ENCODE measurements at places on chromosomes 5 and 9. TPM values are rescaled to one million over a fixed set of nuclear protein-coding genes. Genes with fewer than 3 reads are reported as not detected.
A peak's percentile ranks its signal among the peaks of the same experiment; 100 is the strongest.

Gene PROP1
- not detected for total RNA-seq

Gene CORO2A
- total RNA-seq: 6.2 TPM

Gene DCANP1
- not detected for total RNA-seq

Gene DENND4C
- total RNA-seq: 28.8 TPM

Gene DMRTA1
- not detected for total RNA-seq

Gene ALDOB
- not detected for total RNA-seq

Gene MTREX
- total RNA-seq: 78.0 TPM

Gene AGXT2
- total RNA-seq: not detected

Gene DDX4
- total RNA-seq: 0.12 TPM

Gene SERF1A
- 6.7 TPM for total RNA-seq

- H3K27ac ChIP-seq: no peak overlapping the region
- DNase-seq: no peak
- H3K36me3 ChIP-seq: peaks cover 32% of the 10 kb centered on the region
- H3K4me3 ChIP-seq: no peak overlapping the region
- peaks cover 33% of the 10 kb centered on the region for H3K4me1 ChIP-seq
Measured at GRCh38 chr5:180790524-180790923, 12.1 kb downstream of the MGAT1 start.

- no peak overlapping the region for H3K27ac ChIP-seq
- peaks cover 17% of the 10 kb centered on the region for H3K4me1 ChIP-seq
- peaks cover 61% of the 10 kb centered on the region for H3K27me3 ChIP-seq
- H3K4me3 ChIP-seq: peak overlapping the region; percentile 80
- peaks cover 2% of the 10 kb centered on the region for H3K36me3 ChIP-seq
Measured at GRCh38 chr5:88882276-88883038, 527 bp downstream of the MEF2C start.

DNA sequence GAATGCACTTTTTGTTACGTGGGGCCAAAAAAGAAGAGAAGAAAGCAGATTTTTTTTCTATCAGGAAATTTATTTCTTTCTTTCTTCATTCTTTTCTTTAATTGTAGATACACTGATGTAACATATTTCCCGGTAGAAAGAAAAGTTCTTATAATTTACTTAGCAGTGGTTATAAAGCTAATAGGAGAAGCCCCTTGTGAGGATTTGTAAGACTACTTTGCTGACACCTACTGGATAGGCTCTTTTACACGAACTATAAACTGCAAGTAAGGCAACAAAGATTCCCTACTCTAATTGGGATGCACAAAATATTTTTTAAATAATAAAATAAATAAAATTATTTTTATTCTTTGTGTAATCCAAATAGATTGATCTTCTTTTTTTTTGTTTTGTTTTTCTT, 284.4 kb downstream of the DNAH5 start:
- H3K27me3 ChIP-seq: no peaks in the 10 kb centered on the region
- no peaks in the 10 kb centered on the region for H3K36me3 ChIP-seq
- no peak overlapping the region for H3K4me3 ChIP-seq
- H3K4me1 ChIP-seq: no peaks in the 10 kb centered on the region
- no peak overlapping the region for H3K27ac ChIP-seq

GRCh38 chr5:174245516-174246075, 200.1 kb downstream of the NSG2 start:
- no peak for DNase-seq
- no peaks in the 10 kb centered on the region for H3K4me1 ChIP-seq
- no peak overlapping the region for H3K4me3 ChIP-seq
- H3K27ac ChIP-seq: no peak overlapping the region
- H3K27me3 ChIP-seq: no peaks in the 10 kb centered on the region
- H3K36me3 ChIP-seq: no peaks in the 10 kb centered on the region

- peaks cover 15% of the 10 kb centered on the region for H3K27me3 ChIP-seq
- H3K36me3 ChIP-seq: no peaks in the 10 kb centered on the region
- DNase-seq: no peak
- no peak overlapping the region for H3K4me3 ChIP-seq
Measured at GRCh38 chr9:86443992-86444391, 89.8 kb upstream of the TUT7 start.

- peaks cover 28% of the 10 kb centered on the region for H3K4me1 ChIP-seq
- no peaks in the 10 kb centered on the region for H3K27me3 ChIP-seq
- H3K36me3 ChIP-seq: peaks cover 5% of the 10 kb centered on the region
Measured at GRCh38 chr9:128728298-128728697, 4.4 kb upstream of the ZDHHC12 start.

- DNase-seq: no peak
- peaks cover 56% of the 10 kb centered on the region for H3K27me3 ChIP-seq
- H3K4me3 ChIP-seq: no peak overlapping the region
- no peak overlapping the region for H3K27ac ChIP-seq
- peaks cover 2% of the 10 kb centered on the region for H3K4me1 ChIP-seq
Measured at GRCh38 chr9:840343-840742, 1.2 kb upstream of the DMRT1 start.

GRCh38 chr5:66538126-66538525, 58.1 kb upstream of the MAST4 start:
- H3K27me3 ChIP-seq: peaks cover 11% of the 10 kb centered on the region
- no peak for DNase-seq
- peaks cover 2% of the 10 kb centered on the region for H3K4me1 ChIP-seq
- H3K4me3 ChIP-seq: no peak overlapping the region
- H3K36me3 ChIP-seq: no peaks in the 10 kb centered on the region

- H3K4me1 ChIP-seq: no peaks in the 10 kb centered on the region
- H3K4me3 ChIP-seq: no peak overlapping the region
- no peak overlapping the region for H3K27ac ChIP-seq
- DNase-seq: no peak
Measured at GRCh38 chr5:171580502-171581265, 161.2 kb downstream of the FGF18 start.

DNA sequence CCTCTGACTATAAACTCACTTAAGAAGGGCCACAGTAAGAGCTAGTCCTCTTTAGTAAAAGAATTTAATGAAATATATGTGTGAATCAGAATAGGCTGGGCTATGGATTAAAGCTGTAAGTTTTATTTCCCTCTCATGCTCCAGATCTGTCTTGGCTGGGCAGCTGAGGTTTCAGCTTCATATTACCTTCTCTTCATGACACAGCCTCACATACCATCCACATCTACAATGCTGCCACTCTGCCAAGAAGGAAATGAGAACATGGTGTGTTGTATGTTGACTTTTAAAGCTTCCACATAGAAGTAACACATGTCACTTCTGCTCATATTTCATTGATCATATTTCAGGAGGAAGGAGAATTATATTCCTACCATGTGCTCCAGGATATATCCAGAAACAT, 776.0 kb upstream of the ACO1 start:
- H3K27ac ChIP-seq: no peak overlapping the region
- no peaks in the 10 kb centered on the region for H3K4me1 ChIP-seq
- H3K27me3 ChIP-seq: no peaks in the 10 kb centered on the region
- no peak for DNase-seq
- H3K36me3 ChIP-seq: no peaks in the 10 kb centered on the region
- no peak overlapping the region for H3K4me3 ChIP-seq

GRCh38 chr5:88929385-88929784, 46.4 kb upstream of the MEF2C start:
- H3K4me3 ChIP-seq: no peak overlapping the region
- no peaks in the 10 kb centered on the region for H3K27me3 ChIP-seq
- no peaks in the 10 kb centered on the region for H3K4me1 ChIP-seq
- no peaks in the 10 kb centered on the region for H3K36me3 ChIP-seq
- H3K27ac ChIP-seq: no peak overlapping the region
- DNase-seq: no peak

DNA sequence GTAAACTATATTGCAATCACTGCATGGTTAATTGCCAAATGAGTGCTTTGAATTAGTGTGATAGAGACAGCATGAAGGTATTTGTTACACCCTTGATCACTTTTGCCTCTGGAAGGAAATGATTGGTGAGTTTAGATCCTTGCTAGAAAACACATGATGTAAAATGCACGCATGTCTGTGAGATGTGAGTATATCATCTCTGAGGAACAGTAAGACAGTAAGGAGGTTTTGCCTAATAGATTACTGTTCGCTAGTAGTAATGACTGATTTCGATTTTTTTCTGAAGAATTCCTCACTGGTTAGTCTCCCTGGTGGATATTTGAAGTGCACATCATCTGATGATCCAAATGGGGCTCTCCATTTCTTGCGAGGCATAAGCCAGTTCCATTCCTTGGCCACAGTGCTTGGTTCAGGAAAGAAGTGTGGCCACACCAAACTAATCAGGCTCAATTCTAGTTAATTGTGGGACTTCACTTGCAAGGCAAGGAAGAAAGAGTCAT, 156.4 kb upstream of the ADRA1B start:
- DNase-seq: no peak
- no peak overlapping the region for H3K4me3 ChIP-seq
- H3K36me3 ChIP-seq: no peaks in the 10 kb centered on the region
- H3K4me1 ChIP-seq: peaks cover 14% of the 10 kb centered on the region

- H3K27me3 ChIP-seq: peaks cover 23% of the 10 kb centered on the region
- no peak overlapping the region for H3K27ac ChIP-seq
- DNase-seq: peak; percentile 83
- H3K4me3 ChIP-seq: no peak overlapping the region
- peaks cover 16% of the 10 kb centered on the region for H3K4me1 ChIP-seq
- no peaks in the 10 kb centered on the region for H3K36me3 ChIP-seq
Measured at GRCh38 chr9:34500623-34501267, 22.0 kb downstream of the ENHO start.

- H3K4me3 ChIP-seq: no peak overlapping the region
- H3K27ac ChIP-seq: no peak overlapping the region
- peaks cover 58% of the 10 kb centered on the region for H3K27me3 ChIP-seq
- H3K4me1 ChIP-seq: no peaks in the 10 kb centered on the region
- no peak for DNase-seq
- H3K36me3 ChIP-seq: no peaks in the 10 kb centered on the region
Measured at GRCh38 chr9:89804766-89805531, 200.1 kb downstream of the GADD45G start.

DNA sequence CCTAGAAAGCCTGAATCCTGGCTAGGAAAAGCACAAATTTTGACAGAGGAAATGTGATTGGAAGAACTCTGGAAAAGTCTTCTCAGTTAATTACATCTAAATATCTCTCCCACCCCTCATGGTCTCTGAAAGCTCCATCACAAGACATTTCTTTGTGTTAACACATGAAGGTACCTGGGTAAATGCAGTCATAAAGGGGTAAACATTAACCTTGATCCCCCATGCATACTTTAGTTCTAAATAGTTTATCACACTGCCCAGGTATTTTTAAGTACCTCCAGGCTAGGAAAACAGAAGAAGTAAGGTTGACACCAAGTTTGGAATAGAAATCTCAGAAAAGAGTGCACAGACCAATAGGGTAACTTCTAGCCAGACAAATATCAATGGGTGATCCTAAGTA, 334.5 kb downstream of the PIK3R1 start:
- no peak for DNase-seq
- no peaks in the 10 kb centered on the region for H3K4me1 ChIP-seq
- no peaks in the 10 kb centered on the region for H3K36me3 ChIP-seq
- H3K27ac ChIP-seq: no peak overlapping the region

DNA sequence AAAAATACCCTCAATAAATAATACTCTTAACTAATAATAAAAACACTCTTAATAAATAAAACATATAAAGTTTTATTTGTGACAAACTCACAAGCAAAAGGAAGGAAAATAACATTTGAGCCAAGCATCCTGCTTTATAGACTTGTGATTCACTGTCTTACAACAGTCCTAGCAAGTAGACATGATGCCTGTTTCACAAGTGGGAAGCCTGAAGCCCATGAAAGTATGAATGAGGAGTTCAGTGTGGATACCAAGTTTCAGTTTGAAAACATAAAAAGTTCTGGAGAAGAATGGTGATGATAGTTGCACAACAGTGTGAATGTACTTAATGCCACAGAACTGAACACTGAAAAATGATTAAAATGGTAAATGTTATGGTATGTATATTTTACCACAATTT, 10.9 kb downstream of the HABP4 start:
- no peak overlapping the region for H3K27ac ChIP-seq
- H3K4me1 ChIP-seq: peaks cover 7% of the 10 kb centered on the region
- no peak for DNase-seq
- no peaks in the 10 kb centered on the region for H3K27me3 ChIP-seq

GRCh38 chr9:89604729-89605464, at the start of gene GADD45G:
Gene GADD45G, plus strand, starts transcription at chr9:89605012. Its CDS starts 110 bp downstream, at chr9:89605122.
- H3K27me3 ChIP-seq: peaks cover 58% of the 10 kb centered on the region
- DNase-seq: peak; percentile 96
- peak within 1 kb of the TSS; percentile 76 for H3K27ac ChIP-seq
- H3K36me3 ChIP-seq: peaks cover 14% of the 10 kb centered on the region
- H3K4me3 ChIP-seq: peak within 1 kb of the TSS; percentile 95
- H3K4me1 ChIP-seq: peaks cover 32% of the 10 kb centered on the region

DNA sequence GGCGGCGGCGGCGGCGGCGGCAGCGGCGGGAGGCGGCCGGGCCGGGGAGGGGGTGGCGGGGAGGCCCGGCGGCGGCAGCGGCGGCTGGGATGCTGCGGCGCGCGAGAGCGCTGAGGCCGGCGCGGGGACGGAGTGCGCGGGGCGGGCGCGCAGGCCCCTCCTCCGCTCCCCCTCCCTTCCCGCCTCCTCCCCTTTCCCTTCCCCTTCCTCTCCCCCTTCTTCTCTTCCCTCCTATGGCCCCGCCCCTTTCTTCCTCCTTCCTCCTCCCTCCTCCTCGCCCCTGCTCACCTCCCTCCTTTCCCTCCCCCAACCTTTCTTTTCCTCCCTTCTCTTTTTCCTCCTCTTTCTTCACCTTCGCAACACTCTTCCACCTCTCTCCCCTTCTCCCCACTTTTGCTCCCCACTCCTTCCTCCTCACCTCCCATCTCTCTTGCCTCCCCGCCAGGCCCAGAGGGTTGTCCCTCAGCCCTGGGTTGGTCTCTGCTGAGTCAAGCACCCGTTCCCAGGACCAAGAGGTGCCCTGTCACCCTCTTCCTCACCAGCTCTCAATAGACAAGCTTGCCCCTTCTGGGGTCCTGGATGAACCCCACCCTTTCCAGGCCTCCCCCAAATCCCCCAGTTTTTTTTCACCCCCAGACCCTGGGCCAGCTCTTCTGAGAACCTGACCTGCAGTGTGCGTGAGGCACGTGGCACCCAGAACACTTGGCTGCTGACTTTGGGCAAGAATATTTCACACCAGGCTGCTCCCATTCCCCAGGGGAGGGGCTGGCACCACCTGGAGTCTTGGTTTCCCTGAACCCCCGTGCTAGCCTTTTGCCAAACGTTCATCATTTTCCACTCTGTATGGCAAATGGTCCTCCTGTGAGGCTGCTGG, at the start of gene SEMA4D:
SEMA4D (minus strand) TSS at position 136 of the 874 bp plus-strand sequence. CDS start 92,657 bp downstream, outside the sequence.
- no peaks in the 10 kb centered on the region for H3K27me3 ChIP-seq
- peaks cover 34% of the 10 kb centered on the region for H3K36me3 ChIP-seq
- H3K4me1 ChIP-seq: peaks cover 80% of the 10 kb centered on the region
- DNase-seq: peak; percentile 80
- peak within 1 kb of the TSS; percentile 94 for H3K4me3 ChIP-seq

DNA sequence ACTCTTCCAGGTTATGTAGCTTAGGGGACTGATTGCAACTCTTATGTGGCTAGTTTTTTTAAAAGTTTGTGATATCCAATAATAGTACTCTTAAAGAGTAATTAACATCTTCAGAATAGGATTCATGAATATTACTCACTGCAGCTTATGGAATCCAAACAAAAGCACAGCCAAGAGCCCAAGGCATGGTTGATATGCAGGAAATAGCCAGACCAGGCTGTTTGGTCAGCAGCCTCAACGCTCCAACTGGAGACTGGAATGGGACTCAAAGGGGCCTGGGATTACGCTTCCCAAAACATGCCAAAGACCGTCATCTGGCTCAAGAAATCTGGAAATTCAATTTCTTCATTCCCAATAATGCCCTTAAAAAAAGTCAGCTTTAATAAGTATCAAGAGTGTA, 268.6 kb downstream of the SEC61B start:
- DNase-seq: no peak
- no peak overlapping the region for H3K4me3 ChIP-seq
- peaks cover 37% of the 10 kb centered on the region for H3K27me3 ChIP-seq
- H3K36me3 ChIP-seq: no peaks in the 10 kb centered on the region
- no peak overlapping the region for H3K27ac ChIP-seq

- H3K27me3 ChIP-seq: peaks cover 5% of the 10 kb centered on the region
- no peak overlapping the region for H3K4me3 ChIP-seq
- no peaks in the 10 kb centered on the region for H3K4me1 ChIP-seq
- H3K36me3 ChIP-seq: no peaks in the 10 kb centered on the region
Measured at GRCh38 chr5:514101-514485, 10.2 kb downstream of the SLC9A3 start.
